Uterus (tissue), 4 donors: ENCODE measurements at places on chromosomes 3 and 15. TPM values are rescaled to one million over a fixed set of nuclear protein-coding genes. Genes with fewer than 3 reads are reported as not detected.

GRCh38 chr3:21913791-21914190, 162.8 kb upstream of the ZNF385D start:
- no peak overlapping the region for H3K27ac ChIP-seq
- no peaks in the 10 kb centered on the region for H3K36me3 ChIP-seq
- no peak for DNase-seq
- H3K27me3 ChIP-seq, result no peaks in the 10 kb centered on the region
- no peak overlapping the region for H3K4me3 ChIP-seq

DNA sequence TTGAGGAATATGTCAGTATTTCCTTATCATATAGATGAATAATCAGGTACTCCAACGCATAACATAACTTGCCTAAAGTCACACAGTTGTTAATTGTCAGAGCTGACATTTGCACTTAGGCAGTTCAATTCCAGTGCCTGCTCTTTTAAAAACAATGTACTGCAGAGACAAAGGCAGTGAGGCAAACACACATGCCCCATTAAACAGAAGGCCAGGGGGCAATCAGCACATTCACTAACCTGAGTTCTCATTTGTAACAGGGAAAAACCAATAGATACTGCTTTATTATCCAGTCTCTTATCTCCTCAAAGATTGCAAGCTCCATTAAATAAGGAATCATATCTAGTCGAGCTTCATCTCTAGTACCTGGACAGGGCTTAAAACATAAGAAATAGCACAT, 1017.4 kb downstream of the SQOR start:
- H3K27ac ChIP-seq, result no peak overlapping the region
- DNase-seq, result no peak
- H3K36me3 ChIP-seq, result no peaks in the 10 kb centered on the region
- H3K27me3 ChIP-seq, result no peaks in the 10 kb centered on the region
- H3K4me3 ChIP-seq, result no peak overlapping the region

DNA sequence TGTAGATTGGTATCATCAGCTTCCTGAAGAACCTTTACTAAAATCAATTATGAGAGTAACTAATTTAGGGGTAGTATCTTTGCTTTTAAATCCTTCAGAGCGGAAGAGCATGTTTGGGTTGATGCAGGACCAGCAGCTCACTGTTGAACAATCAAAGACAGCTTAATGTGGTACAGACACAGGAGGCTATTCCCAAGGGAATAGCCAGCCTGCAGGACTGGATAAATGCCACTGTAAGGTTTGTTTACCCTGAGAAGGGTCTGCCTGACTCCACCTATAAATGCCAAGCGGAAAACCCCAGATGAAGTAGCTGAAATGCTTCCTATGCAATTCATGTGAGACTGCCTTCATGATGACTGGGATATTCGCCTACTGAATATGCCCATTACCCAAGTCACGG, 16.0 kb upstream of the STAC start:
- H3K4me3 ChIP-seq, result no peak overlapping the region
- no peak for DNase-seq
- H3K4me1 ChIP-seq, result no peaks in the 10 kb centered on the region
- no peaks in the 10 kb centered on the region for H3K27me3 ChIP-seq

DNA sequence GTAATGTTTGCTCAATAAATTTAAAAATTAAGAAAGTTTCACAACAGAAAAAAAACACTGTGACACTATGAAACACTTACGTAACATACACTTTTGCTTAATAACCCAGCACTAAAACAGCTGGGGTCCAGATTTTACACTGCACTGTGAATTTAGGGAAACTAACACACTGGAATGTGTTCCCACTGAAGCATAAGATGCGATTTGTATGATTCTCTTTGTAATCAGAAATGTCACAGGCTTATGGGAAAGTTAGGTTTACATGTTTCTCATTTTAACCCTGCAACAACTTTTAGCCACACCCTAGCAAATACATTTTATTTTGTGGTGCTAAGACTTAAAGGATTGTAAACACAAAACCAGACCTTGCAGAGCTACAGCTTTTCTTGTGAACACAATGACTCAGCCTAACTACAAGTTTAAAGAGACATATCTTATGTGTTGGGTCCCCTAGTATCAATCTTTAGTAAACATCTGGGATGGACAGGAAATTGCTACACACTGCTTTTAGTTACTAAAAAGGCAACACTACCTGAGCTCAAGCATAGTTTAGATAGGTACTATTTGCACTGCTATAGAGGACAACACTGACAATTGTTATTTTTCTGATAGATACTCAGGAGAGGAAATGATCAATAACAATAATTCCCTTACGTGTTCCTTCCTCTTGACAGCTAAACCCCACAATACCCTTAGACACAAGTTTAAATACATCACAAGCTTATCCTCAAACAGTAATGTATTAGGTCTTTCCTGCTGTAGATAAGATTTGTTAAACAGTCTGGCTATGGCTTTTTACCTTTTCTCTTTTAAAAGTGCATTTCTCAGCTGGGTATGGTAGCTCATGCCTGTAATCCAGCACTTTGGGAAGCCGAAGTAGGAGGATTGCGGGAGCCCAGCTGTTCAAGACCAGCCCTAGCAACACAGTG, 3.8 kb downstream of the PLD1 start:
- peak overlapping the region; percentile 61 for H3K27ac ChIP-seq
- no peaks in the 10 kb centered on the region for H3K36me3 ChIP-seq
- no peaks in the 10 kb centered on the region for H3K4me1 ChIP-seq
- DNase-seq, result no peak
- no peaks in the 10 kb centered on the region for H3K27me3 ChIP-seq

DNA sequence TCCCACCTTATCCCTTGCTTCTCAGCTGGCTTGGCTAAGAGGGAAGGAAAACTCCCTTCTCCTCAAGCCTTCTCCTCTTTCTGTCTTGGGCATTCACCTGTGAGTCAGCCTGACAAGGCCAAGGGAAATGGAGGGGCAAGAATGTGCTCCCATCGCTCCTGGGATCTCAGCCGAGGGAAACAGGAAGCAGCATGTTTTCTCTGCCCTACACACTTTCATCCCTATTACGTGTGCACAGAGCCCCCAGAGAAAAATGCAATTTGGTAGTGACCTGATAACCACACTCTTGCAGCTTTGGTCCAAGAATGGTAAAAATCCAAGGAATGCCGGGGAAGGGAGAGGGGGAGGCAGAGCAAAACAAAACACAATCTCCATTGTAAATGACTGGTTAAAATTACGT, 32.9 kb upstream of the MTMR10 start:
- no peaks in the 10 kb centered on the region for H3K4me1 ChIP-seq
- H3K27me3 ChIP-seq, result no peaks in the 10 kb centered on the region
- no peak overlapping the region for H3K27ac ChIP-seq

GRCh38 chr3:195896361-195897080, 11.8 kb downstream of the TNK2 start:
- H3K36me3 ChIP-seq, result no peaks in the 10 kb centered on the region
- peak overlapping the region; percentile 47 for H3K4me3 ChIP-seq
- no peaks in the 10 kb centered on the region for H3K27me3 ChIP-seq
- DNase-seq, result peak; percentile 56
- H3K4me1 ChIP-seq, result no peaks in the 10 kb centered on the region

GRCh38 chr3:132418916-132419315, 1.6 kb downstream of the DNAJC13 start:
- H3K36me3 ChIP-seq, result no peaks in the 10 kb centered on the region
- H3K27ac ChIP-seq, result no peak overlapping the region
- no peaks in the 10 kb centered on the region for H3K27me3 ChIP-seq
- H3K4me1 ChIP-seq, result peaks cover 6% of the 10 kb centered on the region
- H3K4me3 ChIP-seq, result no peak overlapping the region
- DNase-seq, result no peak

DNA sequence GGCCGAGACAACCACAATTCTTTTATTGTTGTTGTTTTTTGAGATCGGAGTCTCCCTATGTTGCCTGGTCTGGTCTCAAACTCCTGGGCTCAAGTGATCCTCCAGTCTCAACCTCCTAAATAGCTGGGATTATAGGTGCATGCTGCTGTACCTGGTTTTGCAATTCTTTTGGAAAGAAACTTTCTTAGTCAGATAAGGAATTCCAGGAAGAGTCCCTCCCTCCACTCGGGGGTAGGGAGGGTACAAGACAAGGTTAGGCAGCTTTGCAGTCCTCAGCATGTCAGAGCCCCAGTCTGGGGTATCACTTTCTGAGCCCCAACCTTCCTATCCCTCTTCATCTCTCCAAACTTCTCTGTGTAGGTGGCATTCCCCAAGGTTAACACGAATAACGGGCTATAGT, 33.8 kb upstream of the FURIN start:
- no peak overlapping the region for H3K4me3 ChIP-seq
- H3K27ac ChIP-seq, result no peak overlapping the region
- no peaks in the 10 kb centered on the region for H3K36me3 ChIP-seq
- no peaks in the 10 kb centered on the region for H3K27me3 ChIP-seq
- H3K4me1 ChIP-seq, result no peaks in the 10 kb centered on the region

TRNT1 gene
- total RNA-seq, result 31.7 TPM

GRCh38 chr3:115598216-115598615, 25.1 kb upstream of the GAP43 start:
- H3K27ac ChIP-seq, result no peak overlapping the region
- H3K4me1 ChIP-seq, result no peaks in the 10 kb centered on the region
- H3K36me3 ChIP-seq, result no peaks in the 10 kb centered on the region
- no peak overlapping the region for H3K4me3 ChIP-seq
- H3K27me3 ChIP-seq, result no peaks in the 10 kb centered on the region

DNA sequence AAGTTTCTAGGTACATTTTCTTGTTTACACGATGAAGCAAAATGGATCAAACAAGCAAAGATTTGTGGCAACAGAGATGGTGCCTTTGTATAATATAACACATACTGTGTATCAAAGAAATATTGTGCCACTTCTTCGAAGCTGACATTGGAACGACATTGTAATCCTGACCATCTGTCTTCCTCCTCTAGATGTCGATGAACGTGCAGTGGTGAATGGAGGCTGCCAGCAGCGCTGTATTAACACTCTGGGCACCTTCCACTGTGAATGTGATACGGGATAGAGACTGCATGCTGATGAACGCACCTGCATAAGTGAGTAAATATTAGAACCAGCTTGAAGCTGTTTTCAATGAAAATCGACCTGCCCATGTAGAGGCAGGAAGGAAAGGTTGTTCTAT, 613.3 kb upstream of the GOLIM4 start:
- H3K27ac ChIP-seq, result no peak overlapping the region
- H3K4me3 ChIP-seq, result no peak overlapping the region
- H3K27me3 ChIP-seq, result no peaks in the 10 kb centered on the region
- H3K36me3 ChIP-seq, result no peaks in the 10 kb centered on the region

DNA sequence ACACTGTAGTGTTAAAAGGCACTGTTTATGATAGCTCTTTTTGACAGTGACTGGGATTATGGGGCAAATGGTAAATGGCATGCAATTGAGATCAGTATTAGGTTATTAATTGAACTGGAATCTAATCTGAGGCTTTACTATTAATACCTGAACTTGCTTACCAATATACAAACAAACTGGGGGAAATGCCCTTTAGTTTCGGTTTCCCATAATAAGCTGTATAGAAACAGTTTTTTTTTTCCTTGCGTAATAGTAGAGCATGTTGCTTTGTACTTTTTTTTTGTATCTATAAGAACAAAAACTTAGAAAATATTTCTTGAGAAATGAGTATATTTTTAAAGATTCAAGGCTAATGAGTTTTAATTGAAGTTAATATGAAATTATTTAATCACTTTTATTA, 95.0 kb downstream of the FNDC3B start:
- DNase-seq, result no peak
- H3K4me1 ChIP-seq, result peaks cover 9% of the 10 kb centered on the region
- no peaks in the 10 kb centered on the region for H3K36me3 ChIP-seq

GRCh38 chr15:93428807-93429351, 339.9 kb upstream of the RGMA start:
- H3K27ac ChIP-seq, result no peak overlapping the region
- DNase-seq, result no peak
- no peaks in the 10 kb centered on the region for H3K27me3 ChIP-seq
- H3K4me3 ChIP-seq, result no peak overlapping the region
- H3K4me1 ChIP-seq, result no peaks in the 10 kb centered on the region
- no peaks in the 10 kb centered on the region for H3K36me3 ChIP-seq

- no peaks in the 10 kb centered on the region for H3K36me3 ChIP-seq
- no peak for DNase-seq
- H3K4me3 ChIP-seq, result no peak overlapping the region
- H3K27me3 ChIP-seq, result no peaks in the 10 kb centered on the region
Measured at GRCh38 chr3:112089956-112090886, 4.0 kb downstream of the C3orf52 start.

EXD1 gene
- not detected for total RNA-seq

- no peak for DNase-seq
- H3K27ac ChIP-seq, result no peak overlapping the region
- H3K27me3 ChIP-seq, result no peaks in the 10 kb centered on the region
- no peak overlapping the region for H3K4me3 ChIP-seq
- no peaks in the 10 kb centered on the region for H3K4me1 ChIP-seq
Measured at GRCh38 chr3:163785693-163786092, 1292.6 kb downstream of the SI start.
